Stimulated activated CD4-positive, alpha-beta T cell treated with anti-CD3 and anti-CD28 coated beads, TNF-alpha, amount 100 ng/mL, for 48 hours (primary cell): ENCODE measurements at places on chromosomes 16 and 17.

DNA sequence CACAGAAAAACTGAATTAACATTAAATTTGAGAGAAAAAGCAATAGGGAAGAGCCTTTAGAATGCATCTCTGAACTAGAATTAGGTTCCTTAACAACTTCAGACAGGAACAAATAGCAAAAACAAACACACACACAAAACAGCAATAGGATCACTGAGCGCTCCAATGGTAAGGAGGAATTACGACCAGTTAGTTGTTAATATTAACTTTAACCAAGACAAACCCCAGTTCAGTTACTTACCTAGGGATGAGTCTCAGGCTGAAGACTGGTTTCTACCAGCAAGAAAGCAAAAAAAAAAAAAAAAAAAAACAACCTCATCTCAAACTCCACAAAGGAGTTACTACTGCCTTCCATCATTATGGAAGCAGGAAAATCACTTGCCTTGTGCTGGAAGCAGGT lies 14.6 kb downstream of the DHRS7B start:
- DNase-seq = no peak

GRCh38 chr16:67959536-67960329 lies 8.7 kb downstream of the SLC12A4 start:
- DNase-seq = no peak

- no peak for DNase-seq
These were observed 105.9 kb downstream of the IRX3 start for GRCh38 chr16:54180421-54181359.

GRCh38 chr17:46770818-46771560 lies 47.5 kb downstream of the WNT3 start:
- DNase-seq = no peak

DNA sequence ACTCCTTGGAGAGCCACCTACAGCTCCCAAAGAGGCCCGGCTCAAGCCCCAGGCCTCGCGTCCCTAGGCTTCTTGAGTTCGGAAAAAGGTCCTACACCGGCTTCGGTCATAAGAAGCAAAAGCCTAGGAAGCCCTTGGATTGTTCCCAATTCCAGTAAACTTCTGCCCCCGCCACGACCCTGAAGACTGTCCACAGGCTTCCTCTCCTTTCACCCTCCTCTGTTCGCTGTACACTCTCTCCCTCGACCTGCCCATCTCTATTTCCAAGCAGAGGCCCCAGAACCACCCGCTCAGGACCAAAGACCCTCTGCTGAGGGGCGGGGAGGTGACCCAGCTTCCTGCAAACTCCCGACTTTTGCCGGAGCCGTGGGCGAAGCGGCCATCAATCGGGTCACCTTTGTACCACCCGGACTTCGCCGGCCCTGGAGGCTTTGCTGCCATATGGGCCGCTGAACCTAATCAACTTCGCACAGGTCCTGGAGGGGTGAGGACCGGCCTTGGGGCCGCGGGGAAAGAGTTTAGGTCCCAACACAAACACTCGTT lies 2.7 kb downstream of the HOXB2 start:
- no peak for DNase-seq

DNA sequence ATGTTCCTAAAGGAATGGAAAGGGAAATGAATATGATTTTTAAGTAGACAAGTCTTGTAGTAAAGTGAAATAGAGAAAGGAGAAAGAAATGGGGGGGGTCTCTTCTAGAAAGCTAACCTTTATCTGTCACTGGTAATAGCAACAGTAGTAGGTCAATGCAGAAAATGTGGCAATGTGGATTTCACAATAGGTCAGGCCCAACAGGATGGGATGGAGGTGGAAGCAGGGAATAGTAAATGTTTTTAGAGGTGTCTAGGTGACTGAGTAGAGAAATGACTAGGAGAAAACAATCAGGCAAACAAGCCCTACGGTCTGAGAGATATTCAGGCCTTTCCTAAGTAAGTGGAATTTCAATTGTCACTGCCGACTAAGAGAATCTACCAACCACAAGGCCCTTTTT lies 6.0 kb upstream of the RSKR start:
- no peak for DNase-seq

DNA sequence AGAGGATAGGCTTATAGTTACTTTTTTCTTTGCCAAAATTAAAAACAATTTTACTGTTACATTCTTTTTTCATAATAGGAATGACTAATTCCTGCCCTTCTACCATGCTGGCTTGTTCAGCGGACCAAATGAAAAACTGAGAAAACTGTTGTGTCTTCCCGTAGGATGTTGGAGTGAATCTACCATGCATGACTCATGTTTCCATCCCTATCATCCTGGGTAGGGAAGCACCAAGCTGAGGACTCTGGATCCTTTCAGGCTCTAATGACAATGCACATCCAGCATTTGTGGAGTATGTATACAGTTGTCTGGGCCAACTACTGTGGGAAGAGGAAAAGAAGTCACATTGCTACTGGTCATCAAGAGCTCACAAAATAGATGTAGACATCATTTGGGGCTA lies 41.1 kb upstream of the DHX8 start:
- no peak for DNase-seq

- no peak for DNase-seq
These were observed 258.8 kb upstream of the CDH5 start for GRCh38 chr16:66107661-66108060.

DNA sequence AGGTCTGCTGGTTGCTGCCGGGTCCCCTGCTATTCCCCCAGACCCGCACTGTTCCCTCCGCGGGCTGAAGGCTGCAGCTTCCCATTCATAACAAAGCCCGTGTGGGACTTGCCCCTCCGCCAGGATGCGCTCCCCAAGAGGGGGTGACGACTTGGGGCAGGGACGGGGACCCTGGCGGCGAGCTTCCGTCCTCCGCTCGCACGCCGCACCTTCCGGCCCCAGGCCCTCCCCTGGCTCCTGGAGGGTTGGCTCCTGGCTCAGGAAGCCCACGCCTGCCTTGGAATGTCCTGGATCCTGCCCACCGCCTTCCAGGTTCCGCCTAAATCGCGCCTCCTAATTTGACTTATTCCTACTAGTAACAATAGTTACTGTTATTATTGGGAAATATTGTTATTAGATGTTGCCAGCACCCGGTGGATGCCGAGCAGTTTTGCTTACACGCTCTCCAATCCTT lies 1.1 kb upstream of the TFAP4 start:
- DNase-seq = peak; percentile 55

DNA sequence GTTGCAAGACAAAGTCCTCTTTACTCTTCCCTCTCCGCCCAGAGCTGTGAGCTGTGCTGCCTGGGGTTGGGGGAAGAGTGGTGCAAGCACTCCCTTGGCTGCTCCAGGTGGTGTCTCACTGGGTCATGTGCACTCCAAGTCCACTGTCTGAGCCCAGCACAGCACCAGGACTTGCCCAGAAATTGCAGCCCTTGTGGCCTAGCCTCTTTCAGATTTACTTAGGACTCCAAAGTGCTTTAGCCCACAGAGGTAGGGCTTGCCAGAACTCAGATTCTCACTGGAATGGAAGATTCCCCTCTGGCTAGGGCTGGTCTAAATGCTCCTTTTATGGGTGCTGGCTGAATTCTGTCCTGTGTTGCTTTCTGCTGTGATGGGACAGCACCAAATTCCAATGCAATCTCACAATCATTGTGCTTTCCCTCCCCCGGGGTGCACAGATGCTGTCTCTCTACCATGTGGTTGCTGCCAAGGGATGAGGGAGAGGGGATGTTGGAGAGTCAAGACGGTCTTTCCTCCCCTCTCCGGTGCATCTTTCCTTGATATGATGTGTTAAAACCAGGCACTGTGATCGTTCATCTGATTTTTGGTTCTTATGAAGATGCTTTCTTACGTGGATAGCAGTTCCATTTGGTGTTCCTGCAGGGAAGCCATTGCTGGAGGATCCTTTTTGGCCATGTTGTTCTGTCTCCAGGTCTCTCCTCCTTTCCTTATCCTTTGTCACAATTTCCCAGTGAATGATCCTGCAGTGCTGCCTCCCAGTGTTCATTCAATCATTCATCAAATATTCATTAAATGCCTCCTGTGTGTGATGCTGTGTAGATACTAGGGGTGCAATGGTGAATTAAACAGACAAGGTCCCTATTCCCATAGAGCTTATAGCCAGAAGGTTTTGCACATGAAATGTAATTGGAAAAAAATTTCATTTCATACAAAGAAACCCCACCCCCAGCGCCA lies 216.3 kb downstream of the SPECC1 start:
- no peak for DNase-seq
